ENCODE measurements at places on chromosomes 12 and 14. TPM values are rescaled to one million over a fixed set of nuclear protein-coding genes. Genes with fewer than 3 reads are reported as not detected.

The KRT7 gene
- total RNA-seq = 13.2 TPM

The PRB2 gene
- not detected for total RNA-seq

The INSM2 gene
- total RNA-seq = not detected

The WNT5B gene
- total RNA-seq = 1.2 TPM

DNA sequence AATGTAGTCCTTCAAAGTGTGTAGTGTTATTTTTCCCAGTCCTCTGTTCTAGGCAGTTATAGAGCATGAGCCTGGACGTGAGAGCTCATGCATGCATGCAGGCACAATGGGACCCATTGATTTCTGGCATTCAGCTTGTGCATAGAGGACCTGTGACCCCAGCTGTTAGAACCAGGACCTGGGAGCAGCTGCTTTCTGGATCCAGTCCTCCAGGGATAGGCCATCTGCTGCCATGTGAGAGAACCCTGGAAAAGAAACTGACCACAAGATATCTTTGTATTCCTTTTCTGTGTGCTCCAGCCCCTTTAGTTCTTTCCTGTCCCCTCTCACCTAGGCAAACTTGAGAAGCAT lies 76.9 kb downstream of the SUSD6 start:
- no peak overlapping the region for H3K4me3 ChIP-seq
- H3K4me1 ChIP-seq = peaks cover 2% of the 10 kb centered on the region
- H3K27me3 ChIP-seq = no peaks in the 10 kb centered on the region
- H3K27ac ChIP-seq = no peak overlapping the region
- DNase-seq = no peak
- no peaks in the 10 kb centered on the region for H3K36me3 ChIP-seq

DNA sequence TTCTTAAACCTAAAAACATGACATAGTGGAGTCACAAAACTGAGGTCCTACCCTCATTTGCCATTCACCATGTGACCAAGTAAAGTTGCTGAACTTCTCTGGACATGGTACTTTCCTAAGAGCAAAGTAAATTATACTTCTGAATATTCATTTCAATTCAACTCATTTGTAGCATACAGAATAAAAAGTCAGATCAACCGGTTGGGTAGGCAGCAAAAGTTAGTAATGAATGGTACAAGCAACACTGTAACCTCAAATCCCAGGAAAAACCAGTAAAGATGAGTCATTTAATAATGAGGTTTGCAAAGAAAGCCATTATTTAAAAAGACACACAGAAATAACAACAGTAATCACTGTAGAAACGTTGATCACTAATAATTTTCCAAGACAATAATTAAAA lies 8.7 kb downstream of the POLE2 start:
- H3K36me3 ChIP-seq = peaks cover 13% of the 10 kb centered on the region
- DNase-seq = no peak
- no peaks in the 10 kb centered on the region for H3K4me1 ChIP-seq
- no peak overlapping the region for H3K27ac ChIP-seq

- no peaks in the 10 kb centered on the region for H3K27me3 ChIP-seq
- H3K4me1 ChIP-seq = peaks cover 19% of the 10 kb centered on the region
- no peak for DNase-seq
- H3K4me3 ChIP-seq = no peak overlapping the region
- H3K36me3 ChIP-seq = peaks cover 11% of the 10 kb centered on the region
- H3K27ac ChIP-seq = peak overlapping the region; percentile 1
These were observed 49.4 kb downstream of the SLC25A47 start for GRCh38 chr14:100372357-100373048.

DNA sequence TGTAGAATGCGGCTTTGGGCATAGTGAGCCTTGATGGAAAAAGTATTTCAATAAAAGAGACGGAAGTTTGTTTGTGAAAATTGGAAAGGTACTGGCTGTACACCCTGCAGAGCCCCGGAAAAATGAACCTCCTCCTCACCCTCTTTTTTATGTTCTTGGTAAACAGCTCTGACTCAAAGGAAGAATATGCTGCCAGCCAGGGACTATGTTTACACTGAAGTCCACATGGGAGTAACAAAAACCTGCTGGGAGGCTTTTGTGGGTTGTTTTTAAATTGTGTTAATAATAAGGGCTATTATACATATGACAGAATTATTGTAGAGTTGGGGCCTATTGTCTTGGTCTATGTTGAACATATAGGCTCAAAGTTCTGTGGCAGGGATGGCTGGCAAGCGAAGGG lies 70.7 kb downstream of the TTC8 start:
- no peaks in the 10 kb centered on the region for H3K36me3 ChIP-seq
- no peak overlapping the region for H3K27ac ChIP-seq
- H3K27me3 ChIP-seq = no peaks in the 10 kb centered on the region
- no peak overlapping the region for H3K4me3 ChIP-seq
- no peak for DNase-seq
- H3K4me1 ChIP-seq = no peaks in the 10 kb centered on the region

DNA sequence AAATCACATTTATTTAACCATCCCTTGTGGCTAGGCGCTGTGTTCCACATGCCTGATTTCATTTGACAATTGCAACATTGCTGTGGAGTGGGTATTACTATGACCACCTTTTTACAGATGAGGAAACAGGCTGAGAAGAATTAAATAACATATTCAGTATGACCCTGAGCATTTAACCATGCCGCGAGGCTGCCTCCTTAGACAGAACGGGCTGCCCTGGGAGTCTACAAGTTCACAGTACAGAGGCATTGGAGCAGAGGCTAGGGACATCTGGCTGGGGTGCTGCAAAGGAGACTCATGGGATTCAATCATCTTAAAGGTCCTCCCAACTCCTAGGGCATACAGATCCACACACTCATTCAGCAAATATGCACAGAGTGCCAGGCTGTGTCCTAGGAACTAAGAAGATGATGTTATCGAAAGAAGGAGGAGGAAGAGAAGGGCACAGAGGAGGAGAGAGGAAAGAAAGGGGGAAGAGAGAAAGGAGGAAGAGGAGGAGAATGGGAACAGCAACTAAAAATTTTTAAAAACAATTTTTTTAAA lies 164.7 kb upstream of the CCND2 start:
- DNase-seq = peak; percentile 22
- H3K4me3 ChIP-seq = no peak overlapping the region
- no peaks in the 10 kb centered on the region for H3K36me3 ChIP-seq
- no peaks in the 10 kb centered on the region for H3K27me3 ChIP-seq

- no peaks in the 10 kb centered on the region for H3K27me3 ChIP-seq
- peak overlapping the region; percentile 96 for H3K4me3 ChIP-seq
- peaks cover 13% of the 10 kb centered on the region for H3K4me1 ChIP-seq
- H3K36me3 ChIP-seq = no peaks in the 10 kb centered on the region
These were observed 956 bp downstream of the GNPTAB start for GRCh38 chr12:101829639-101830366.

GRCh38 chr14:50775357-50775756 lies 55.6 kb downstream of the NIN start:
- no peak for DNase-seq
- no peaks in the 10 kb centered on the region for H3K27me3 ChIP-seq
- no peak overlapping the region for H3K4me3 ChIP-seq
- H3K36me3 ChIP-seq = no peaks in the 10 kb centered on the region
- no peak overlapping the region for H3K27ac ChIP-seq

GRCh38 chr12:94121886-94122285 lies 26.5 kb upstream of the PLXNC1 start:
- no peak overlapping the region for H3K4me3 ChIP-seq
- no peaks in the 10 kb centered on the region for H3K4me1 ChIP-seq
- no peaks in the 10 kb centered on the region for H3K27me3 ChIP-seq
- no peak overlapping the region for H3K27ac ChIP-seq
- DNase-seq = no peak
- H3K36me3 ChIP-seq = no peaks in the 10 kb centered on the region

Measured in H1 (cell line).